Brain pericyte (primary cell): ENCODE measurements at places on chromosomes 4 and X.

- no peak for DNase-seq
Observed at GRCh38 chr4:75724867-75725724, 719 bp downstream of the USO1 start.

- DNase-seq: no peak
Observed at GRCh38 chr4:80196922-80197573, at the start of gene PRDM8. Gene PRDM8, plus strand, starts transcription at chr4:80197503. Its CDS starts 2,578 bp downstream, at chr4:80200081.

GRCh38 chr4:71253545-71253944 is 85.3 kb upstream of the SLC4A4 start:
- DNase-seq: no peak

GRCh38 chr4:107625391-107625902 is 94.6 kb downstream of the PAPSS1 start:
- DNase-seq: no peak

DNA sequence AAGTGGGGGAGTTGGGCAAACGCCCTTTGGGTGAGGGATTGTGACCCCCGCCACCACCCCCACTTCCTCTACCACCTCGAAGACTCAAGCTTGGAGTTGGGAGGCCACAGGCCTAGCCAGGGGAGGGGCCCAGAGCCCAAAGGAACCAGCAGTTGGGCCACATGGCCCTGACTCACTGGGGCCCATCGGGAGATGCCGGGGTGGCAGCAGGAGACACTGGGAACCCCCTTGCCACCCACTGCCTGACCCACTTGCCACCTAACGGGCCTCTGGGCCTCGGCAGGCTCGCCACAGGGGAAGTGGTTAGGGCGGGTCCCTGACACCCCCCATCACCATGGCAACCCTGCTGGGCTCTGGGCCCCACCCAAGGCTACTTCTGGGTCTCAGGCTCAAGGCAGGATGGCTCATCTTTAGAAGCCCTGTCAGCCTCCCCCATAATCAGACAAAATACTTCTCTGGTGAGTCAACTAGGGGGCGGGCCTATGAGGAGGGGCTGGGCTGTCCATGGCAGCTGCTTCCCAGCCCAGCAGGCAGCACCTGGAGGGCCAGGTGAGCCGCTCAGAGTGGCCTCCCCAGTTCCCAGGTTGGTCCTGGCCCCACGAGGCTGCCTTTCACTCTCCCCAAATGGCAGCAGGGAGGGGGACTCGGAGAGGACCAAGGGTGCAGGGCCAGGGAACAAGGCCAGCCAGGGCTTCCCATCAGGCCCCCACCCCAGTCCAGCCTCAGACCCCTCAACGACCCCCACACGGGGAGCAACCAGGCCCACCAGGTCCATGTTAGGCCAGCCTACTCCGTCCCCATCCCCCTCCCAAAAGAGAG is 5.6 kb downstream of the FLNA start:
- no peak for DNase-seq

- DNase-seq: no peak
Observed at GRCh38 chr4:76447393-76447851, 12.4 kb downstream of the SHROOM3 start.

GRCh38 chr4:151408630-151409469 is at the start of gene FHIP1A:
Gene FHIP1A, plus strand, starts transcription at chr4:151409176. Its CDS starts 157,084 bp downstream, at chr4:151566260.
- peak; percentile 39 for DNase-seq

DNA sequence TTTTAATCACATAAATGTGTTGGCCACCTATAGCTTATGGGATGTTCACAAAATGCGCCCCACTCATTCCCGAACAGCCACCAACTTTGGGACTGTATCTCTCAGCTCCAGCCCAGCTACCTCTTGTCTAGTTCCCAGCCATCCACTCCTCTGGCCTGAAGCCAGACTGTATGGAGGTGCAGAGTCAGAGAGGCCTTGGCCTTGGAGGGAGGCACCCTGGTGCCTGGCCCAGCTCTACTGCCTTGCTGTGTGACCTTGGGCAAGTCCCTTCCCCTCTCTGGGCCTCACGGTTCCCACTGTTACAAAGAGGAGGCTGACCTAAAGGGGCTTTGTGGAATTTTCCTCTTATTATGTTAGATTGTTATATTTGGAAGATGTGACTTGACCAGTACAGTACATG is 13.9 kb downstream of the MAMLD1 start:
- no peak for DNase-seq

DNA sequence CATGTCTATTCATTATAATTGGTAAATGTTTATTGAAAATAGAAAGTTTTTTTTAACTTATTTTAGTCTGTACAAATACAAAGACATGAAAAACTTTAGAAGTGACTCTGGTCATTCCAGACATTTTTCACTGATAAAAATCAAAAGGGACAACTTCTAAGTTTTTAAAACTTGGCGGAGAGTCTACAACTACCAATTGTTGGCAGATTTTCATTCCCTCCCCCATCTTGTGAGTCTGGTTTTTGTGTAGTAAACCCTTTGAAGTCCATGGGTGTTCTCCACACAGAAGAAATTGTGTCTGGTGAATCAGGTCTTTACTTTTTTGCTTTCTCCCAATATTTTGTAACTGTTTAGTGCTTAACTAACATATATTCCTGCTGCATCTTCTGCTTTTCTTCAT is 336.5 kb downstream of the PDGFC start:
- no peak for DNase-seq

GRCh38 chr4:45663003-45663402 is 460.9 kb downstream of the GABRG1 start:
- DNase-seq: no peak

- no peak for DNase-seq
Observed at GRCh38 chr4:176313596-176314336, 6.0 kb upstream of the SPCS3 start.

- DNase-seq: no peak
Observed at GRCh38 chr4:148059617-148060180, 327.8 kb downstream of the ARHGAP10 start.

DNA sequence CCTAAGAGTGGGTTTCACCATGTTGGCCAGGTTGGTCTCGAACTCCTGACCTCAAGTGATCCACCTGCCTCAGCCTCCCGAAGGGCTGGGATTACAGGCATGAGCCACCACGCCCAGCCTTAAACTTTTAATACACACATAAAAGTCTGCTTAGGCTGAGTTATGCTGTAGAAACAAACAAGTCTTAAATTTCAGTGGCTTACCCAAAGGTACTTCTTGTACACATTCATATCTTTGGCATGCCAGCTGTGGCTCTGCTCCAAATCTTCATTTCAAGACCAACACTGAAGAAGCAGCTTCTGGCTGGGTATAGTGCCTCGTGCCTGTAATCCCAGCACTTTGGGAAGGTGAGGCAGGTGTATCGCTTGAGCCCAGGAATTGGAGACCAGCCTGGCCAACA is 80.3 kb downstream of the PPEF2 start:
- no peak for DNase-seq

GRCh38 chrX:132716006-132716405 is 227.2 kb upstream of the MBNL3 start:
- DNase-seq: no peak
